CD4-positive, alpha-beta T cell treated with Interferon gamma for 1 hour (primary cell): ENCODE measurements at places on chromosomes 4 and X.

DNA sequence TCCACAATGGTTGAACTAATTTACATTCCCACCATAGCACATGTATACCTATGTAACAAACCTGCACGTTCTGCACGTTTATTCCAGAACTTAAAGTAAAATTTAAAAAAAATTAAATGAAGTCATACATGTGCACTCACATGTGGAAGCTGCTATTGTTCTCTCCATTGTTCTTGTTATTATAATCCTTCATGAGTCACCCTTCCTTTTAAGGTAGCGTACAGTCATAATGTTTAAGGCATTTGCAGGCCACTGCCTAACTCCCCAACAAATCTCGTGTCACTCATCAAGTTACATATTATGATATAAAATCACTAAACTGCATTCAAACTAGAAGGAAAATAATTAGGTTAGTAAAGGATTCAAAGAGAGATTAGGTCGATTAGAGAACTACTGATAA lies 63.6 kb downstream of the SLC7A11 start:
- DNase-seq = no peak

DNA sequence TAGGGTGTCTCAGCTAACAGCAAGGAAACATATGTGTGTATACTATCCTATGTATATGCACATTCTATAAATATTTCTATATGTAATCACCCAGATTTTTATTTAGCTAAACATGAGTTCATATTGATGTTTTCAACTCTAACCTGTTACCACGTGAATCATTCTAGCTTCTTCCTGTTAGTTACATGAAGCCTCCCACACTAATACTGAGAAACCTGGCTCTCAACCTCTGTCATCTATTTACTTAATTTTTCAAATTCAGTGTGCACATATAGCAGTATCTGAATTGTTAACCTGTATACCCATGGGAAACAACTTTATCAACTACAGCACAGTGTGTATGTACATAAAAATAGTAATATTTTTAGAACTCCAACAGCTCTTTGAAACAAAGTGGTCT lies 57.3 kb downstream of the KLF8 start:
- DNase-seq = no peak

DNA sequence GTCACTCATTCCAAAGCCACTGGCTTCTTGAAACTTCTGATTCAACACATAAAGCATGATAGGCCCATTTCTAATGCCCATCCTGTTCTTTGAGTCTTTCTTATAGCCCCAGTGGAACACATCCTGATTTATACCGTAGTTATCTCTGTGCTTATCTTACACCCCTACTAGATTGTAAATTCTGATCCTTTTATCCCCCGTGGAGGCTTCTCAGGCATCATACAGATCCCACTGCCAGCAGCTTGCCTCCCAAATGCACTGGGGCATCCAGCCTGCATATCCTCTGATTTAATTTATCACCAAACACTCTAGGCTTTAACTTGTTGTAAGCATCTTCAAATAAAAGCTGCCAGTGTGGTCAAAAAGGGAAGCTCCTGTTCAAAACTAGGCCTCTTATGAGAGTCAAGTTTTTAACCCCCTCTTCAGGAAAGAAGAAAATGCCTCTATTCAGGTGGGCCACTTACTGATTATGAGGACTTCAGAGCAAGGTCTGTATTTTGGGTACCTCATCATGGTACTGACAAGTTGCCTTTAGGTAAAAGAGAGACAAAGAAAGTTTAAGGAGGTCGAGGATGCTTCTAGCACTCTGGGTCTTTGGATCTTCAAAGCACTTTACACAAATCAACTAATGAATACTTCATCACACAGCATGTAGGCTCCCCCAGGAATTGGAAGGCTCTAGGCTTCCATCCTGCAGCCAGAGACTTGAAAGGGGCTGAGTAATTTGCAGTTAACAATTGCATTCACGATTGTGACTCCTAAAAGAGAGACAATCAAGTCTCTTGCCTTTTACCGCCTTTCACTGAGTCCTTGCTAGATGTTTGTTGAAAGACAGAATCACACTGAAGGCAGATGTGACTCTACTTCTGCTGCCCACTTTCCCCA lies 95.8 kb upstream of the LDB2 start:
- DNase-seq = no peak

- no peak for DNase-seq
Observed at GRCh38 chr4:164847016-164847415, 30.0 kb upstream of the APELA start.

DNA sequence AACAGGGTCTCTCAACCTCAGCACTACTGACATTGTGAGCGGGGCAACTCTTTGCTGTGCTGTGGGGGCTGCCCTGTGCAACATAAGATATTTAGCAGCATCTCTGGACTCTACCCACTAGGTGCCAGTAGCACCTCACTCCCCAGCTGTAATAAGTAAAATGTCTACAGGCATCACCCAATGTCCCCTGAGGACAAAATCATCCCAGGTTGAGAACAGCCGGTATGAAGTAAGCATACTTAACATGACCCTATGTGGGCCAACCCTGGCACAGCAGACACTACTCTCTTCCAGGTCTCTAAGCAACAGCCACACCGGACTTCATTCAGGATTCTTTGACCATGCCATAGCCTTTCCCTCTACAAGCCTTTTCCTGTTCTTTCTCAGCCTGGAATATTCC lies 10.5 kb upstream of the MGST2 start:
- DNase-seq = no peak

- DNase-seq = no peak
Observed at GRCh38 chrX:131779741-131780140, 235.9 kb downstream of the OR13H1 start.

DNA sequence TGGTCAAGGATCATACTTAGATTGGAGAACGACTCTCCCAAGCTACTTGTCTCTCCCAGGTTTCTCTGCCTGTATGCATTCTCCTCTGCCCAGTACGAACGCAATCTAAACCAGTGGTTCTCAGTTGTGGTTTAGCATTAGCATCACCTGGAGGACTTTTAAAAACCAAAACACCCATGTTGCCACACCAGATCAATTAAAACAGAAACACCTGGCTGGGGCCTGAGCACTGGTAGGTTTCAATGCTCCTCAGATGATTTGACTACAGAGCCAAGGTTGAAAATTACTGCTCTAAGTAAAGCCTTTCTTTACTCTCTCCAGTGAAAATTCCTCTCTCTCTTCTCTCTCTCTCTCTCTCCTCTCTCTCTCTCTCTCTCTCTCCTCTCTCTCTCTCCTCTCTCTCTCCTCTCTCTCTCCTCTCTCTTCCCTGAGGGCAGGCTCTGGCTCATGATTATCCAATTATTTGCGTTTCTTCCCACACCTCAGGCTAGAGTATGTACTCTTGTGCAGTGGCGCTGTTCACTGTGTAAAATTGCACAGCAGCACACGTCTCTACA lies 153.7 kb upstream of the FGF13 start:
- no peak for DNase-seq

GRCh38 chrX:20285511-20285910 lies 18.8 kb upstream of the RPS6KA3 start:
- no peak for DNase-seq
